ENCODE measurements at places on chromosomes 11 and 22.

GRCh38 chr11:706439-706956, 467 bp downstream of the EPS8L2 start:
- DNase-seq, result no peak

DNA sequence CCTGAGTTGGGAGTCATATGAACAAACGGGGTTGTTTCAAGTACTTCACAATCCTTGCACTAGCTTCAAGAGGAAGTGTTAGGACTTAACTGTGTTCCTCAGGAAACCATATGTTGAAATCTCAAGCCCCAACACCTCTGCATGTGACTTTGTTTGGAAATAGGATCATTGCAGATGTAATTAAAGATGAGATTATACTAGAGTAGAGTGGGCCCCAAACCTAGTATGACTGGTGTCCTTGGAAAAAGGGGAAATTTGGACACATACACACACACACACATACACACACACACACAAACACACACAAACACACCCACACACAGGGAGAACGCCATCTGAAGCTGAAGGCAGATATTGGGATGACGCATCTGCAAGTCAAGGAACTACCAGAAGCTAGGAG, 6.4 kb upstream of the CEP295 start:
- DNase-seq, result no peak

DNA sequence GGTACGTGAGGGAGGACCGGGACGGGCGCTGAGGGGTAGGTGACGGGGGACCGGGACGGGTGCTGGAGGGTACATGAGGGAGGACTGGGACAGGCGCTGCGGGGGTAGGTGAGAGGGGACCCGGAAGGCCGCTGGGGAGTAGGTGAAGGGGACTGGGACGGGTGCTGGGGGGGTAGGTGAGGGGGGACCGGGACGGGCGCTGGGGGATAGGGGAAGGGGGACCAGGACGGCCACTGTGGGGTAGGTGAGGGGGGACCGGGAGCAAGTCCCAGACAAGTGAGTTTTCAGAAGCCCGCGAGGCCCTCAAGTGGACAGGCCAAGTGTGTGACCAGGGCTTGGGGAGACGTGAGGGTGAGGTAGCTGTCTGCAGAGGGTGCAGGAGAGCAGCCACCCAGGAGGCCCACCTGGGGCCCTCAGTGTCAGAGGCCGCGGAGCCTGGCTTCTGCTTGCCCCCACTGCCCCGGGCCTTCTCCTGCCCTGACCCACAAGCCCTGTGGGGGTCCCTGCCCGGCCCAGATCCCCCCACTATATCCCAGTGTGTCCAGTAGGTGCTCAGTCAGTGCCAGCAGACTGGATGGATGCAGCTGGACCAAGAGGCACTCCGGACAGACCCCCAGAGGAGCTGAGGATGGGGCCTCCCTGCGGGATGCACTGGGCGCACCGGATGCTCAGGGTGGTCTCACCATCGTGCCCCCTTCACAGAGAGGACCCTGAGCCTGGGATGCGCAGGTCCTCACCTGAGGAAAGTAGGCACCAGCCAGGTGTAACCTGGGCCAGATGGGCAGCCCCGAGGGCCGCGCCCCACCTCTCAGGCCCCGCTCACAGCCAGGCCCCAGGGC, 44.2 kb upstream of the TH start:
- no peak for DNase-seq

DNA sequence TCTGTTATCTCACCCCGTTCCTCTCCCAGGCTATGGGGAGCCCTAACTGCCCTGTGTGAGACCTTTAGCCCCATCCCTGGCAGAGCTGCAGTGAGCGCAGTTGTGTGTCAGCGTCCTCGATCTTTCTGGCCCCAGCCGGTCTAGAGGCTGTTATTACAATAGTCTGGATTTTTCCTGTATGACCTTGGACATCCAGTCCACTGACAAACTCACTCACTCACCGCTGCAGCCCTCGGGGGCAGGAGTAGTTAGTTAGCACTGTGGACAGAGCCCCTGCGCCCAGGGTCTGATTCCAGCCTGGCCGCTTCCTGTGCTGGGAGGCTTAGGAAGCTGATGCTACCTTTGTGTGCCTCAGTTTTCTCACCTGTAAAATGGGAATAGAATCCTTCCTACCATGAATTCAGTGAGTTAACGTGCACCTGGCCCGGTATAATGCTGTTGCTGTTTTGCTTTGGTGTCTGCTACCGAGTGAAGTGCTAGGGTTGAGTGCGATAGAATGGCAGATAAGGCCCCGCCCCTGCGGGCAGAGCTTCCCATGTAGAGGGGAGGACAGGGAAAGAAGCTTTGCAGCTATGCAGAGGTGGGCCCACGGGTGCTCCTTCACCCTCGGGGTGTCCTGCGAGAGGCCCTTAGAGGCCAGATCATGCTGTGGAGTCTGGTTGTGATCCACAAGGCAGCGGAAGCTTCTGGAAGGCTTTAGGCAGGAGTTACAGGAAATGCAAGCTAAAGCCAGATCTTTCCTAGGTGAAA, 3.0 kb downstream of the LRP5 start:
- DNase-seq, result no peak

GRCh38 chr22:38843201-38843656, 599 bp downstream of the NPTXR start:
- no peak for DNase-seq

DNA sequence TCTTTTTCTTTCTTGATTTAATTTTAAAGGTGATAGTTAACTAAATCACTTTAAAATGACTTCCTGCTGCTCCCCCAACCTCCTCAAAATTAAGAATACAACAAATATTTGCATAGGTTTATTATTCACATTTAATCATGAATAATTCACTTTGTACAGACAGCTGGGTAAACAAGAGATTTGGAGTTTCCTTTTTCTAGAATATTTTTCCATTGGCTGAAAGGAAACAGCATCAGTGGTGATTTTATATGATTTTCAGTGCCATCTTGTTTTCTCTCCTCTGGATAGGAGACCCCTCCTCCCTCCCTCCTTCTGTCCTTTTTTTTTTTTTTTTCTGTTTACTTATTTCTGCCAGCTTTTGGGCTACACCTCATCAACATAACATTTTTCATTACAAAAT, 60.5 kb downstream of the LIF start:
- DNase-seq, result no peak

DNA sequence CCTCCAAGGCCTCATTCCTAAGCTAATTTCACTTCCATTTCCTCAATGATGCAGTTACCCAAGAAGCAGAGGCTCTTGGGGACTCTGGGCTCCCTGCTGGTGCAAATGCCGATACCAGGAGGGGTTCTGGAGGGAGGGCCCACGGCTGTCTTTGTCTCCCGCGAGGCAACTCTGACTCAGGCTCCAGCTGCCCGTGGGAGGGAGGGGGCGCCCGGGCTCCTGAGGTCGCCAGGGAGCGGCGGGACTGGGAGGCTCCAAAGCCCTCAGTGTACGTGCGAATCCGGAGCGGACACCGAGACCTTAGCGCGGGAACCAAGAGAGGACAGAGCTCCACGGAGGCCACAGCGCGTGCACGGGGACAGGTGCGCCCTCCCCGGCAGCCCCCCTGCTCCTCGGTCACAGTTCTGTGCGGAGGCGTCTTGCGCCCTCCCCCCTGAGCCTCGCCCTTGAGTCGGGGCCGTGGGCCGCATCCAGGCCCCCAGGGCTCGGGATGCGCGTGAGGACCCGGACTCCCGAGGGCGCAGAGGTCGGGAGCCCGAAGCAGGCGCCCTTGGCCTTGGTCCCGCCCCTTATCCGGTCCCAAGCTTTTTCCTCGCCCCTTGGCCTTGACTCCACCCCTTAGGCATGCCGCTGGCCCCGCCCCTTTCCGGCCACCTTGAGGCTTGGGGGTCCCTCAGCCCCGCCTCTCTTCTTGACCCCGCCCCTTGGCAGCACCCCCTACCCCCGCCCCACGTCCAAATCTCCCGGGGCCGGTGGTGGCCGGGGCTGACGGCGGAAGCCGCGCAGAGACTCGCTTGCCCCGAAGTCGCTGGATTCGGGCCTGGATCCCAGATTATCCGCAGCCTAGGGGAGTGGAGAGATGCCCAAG, 4.7 kb upstream of the SHISA8 start:
- DNase-seq, result no peak

DNA sequence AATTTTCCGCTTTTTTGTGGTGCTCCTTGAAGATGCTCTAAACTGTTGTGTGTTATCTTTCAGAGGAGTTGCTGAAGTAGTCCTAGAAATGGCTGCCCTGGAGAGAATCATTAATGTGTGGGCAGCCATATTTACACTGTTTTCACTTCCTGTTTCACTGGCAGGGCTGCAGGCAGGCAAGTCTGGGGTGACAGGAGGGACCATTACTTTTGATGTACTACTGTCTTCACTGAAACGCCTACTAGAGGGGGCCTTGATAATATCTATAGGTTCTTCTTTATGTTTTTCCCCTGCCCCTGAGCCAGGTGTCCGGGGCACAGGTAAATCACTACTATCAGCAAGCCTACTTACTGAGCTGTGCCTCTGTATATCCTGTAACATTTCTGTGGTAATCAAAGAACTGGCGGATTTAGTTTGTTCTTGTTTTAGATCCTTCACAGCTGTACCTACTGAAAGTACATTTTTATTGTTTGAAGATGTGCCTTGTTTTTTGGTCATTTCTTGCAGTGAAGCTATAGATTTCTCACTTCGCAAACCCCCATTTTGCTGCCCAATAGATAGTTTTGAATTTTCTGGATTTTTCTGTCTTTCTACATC, 39.7 kb downstream of the ACAT1 start:
- no peak for DNase-seq

DNA sequence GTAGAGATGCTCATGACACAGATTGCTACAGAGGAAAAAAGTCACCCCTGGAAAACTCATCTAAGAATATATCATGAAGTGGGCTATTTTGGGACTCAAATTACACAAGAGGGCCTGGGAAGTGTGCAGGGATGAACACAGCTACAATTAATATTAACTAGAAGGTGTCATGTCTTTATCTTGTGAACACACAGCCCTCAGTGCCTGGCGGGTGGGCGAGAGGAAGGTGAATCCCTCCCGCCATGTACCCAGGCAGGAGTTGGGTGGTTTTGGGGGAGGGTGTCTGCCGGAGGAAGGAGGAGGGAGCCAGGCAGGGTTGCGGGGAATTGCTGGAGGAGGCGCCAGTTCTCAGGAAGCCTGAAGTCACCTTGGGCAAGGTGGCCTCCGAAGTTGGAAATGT, 5.1 kb upstream of the FAM83F start:
- DNase-seq, result no peak

DNA sequence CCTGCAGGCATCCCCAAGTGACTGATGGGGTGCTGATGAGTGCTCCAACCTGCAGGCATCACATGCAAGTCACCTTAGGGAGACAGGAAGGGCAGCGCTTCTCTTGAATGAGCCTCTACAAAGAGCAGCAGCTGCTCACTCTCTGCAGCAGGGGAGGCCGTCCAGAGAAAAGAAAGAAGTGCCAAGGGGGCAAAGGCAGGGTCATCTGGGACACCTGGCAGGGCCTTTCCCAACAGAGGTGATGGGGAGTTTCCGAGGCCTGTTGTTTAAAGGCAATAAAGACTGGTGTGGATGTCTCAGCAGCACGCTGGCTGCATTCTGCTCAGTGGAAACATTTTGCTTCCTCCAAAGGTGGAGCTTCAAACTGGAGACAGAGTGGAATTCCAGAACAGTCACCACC, 113.7 kb downstream of the ETS1 start:
- DNase-seq, result no peak

- no peak for DNase-seq
Measured at GRCh38 chr11:35066783-35067423, 72.1 kb upstream of the CD44 start.

DNA sequence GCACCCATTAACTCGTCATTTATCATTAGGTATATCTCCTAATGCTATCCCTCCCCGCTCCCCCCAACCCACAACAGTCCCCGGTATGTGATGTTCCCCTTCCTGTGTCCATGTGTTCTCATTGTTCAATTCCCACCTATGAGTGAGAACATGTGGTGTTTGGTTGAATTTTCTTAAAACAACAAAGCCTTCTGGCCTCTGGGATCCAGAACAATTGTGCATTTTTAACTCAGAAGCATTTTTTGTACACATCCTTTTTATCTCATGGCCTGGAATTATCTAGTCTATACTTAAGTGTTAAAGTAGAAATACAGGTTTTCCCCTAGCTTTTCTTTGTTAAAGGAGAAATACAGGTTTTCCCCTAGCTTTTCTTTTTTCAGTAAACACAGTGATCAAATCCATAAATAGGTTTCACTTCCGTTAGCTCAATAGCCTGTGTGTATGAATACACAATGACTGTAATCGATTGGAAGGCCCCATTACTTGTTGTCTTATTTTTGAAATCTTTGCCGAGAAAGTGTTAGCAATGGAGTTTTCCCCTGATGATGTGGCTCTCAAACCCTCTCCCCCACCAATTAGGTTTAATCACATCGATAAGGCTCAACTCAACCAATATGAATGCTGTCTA, 125.6 kb upstream of the PITPNB start:
- no peak for DNase-seq

- DNase-seq, result no peak
Measured at GRCh38 chr22:23556026-23556620, 24.0 kb downstream of the IGLL1 start.

DNA sequence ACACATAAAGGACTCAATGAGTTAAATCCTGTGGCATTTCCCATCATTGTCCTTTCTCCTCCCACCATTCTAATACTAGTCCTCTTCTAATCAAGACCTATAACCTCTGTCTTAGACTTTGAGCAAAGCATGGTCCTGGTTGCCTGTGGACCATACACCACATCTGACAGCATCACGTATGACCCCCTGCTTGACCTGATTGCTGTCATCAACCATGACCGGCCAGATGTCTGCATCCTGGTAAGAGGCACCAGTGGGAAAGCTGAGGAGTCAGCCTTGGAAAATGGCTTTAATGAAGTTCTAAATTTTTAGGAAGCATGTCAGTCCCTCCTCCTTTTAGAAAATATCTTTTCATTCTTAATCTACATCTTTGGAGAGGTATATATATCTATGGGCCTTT, 25.8 kb downstream of the POLA2 start:
- DNase-seq, result no peak

DNA sequence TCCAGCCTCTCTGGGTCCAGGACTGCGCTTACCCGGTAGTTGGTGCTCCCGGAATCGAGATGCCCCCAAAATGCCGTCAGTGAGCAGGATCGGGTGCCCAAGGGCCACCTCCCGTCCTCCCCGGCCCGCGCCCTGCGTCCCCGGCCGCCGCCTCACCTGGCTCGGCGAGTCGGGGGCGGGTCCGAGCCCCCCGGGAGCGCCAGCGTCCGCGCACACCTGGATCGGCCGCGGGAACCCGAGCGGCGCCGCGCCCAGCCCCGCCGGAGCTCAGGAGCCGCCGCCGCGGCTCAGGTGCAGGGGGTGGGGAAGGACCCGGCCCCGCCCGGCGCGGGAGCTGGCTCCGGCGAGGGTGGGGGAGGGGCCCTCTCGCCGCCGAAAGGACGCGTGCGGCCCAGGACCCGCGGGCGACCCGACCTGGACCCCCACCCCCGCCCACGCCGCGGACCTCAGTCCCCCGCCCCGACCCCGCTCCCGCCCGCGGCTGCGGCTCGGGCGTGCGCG, at the start of gene SHANK2:
Gene SHANK2, minus strand, starts transcription at position 309 of the 501 bp plus-strand sequence. CDS start 105,251 bp downstream, outside the sequence.
- DNase-seq, result no peak

DNA sequence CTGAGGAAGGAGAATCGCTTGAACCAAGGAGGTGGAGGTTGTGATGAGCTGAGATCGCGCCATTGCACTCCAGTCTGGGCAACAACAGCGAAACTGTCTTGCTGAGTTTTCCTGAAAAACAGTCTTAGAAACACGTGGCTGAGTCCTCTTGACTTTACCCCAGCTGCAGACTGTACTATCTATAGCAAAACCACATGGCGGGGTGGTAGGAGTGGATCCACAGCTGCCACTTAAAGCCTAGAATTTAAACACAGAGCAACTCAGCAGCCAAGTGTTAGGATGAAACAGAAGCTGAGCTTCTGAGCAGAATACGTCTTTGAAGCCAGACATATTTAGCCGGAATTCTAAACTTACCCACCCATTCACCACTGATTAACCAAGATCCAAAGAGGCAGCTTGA, 14.1 kb downstream of the PATZ1 start:
- DNase-seq, result no peak

GRCh38 chr11:63919267-63920125, 2.5 kb upstream of the RCOR2 start:
- DNase-seq, result no peak
